ENCODE measurements at places on chromosomes 1 and 21.

- peak; percentile 96 for DNase-seq
These were observed 164.6 kb upstream of the GJB5 start for GRCh38 chr1:34590211-34590623.

- no peak for DNase-seq
These were observed 91.3 kb downstream of the RPE65 start for GRCh38 chr1:68358439-68358838.

GRCh38 chr21:43189936-43190335, 21.1 kb downstream of the CRYAA start:
- no peak for DNase-seq

- no peak for DNase-seq
These were observed 1.5 kb upstream of the SYDE2 start for GRCh38 chr1:85202092-85202863.

- no peak for DNase-seq
These were observed 32.1 kb downstream of the SH3BP5L start for GRCh38 chr1:248793592-248793991.
